ENCODE measurements at places on chromosomes 11 and 22.

DNA sequence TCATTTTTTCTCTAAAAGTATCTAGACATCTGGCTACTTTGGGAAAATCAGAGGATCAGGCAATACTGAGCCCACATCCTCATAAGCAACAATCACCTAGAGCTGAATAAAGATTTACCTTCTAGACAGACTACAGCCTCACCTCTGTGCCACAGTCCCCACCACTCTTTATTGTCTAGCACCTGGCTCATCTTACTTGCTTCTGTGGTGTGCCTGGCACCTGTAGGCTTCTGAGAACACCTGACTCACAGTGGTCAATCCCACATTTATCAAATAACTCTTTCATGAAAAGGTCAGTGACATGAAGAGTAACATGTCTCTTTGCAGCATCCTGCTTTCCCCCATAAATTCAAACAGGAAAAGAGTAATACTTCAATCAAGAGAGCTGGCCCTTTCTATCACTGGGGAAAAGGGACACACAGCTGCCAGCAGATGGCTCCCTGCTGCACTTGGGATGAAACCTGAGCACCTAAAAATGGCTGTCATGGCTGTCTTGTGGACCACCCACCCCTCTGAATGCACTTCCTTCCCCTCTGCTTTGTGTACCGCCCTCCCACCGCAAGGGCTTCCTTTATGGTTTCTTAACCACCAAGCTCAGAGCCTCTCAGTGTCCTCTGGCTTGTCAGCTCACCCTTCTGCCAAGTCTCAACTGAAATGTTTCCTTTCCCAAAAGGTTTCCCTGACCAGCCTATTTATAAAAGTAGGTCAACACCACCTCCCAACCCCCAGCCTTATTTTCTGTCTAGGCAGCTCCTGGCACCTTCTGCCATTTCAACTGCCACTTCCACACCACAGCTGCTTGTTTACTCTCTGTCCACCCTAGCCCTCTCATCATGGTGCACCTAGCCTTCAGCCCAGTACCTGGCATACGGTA, 9.3 kb downstream of the TFIP11 start:
- DNase-seq = no peak

DNA sequence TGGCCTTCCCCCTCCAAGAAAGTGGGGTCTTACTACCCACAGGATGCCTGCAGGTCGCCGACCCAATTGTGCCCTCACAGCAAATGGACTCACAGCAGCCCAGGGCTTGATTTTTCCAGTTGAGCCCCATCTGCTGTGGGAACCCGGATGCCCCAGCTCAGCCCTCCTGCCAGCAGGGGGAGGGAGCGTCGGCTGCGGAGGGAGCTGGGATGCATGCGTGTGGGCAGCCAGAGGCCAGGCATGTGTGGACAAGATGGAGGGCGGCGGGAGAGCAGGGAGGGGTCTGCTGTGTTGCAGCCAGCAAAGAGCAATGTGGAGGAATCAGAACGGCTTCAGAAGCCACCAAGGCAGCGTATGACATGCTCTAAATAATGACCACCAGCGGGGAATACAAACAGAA, 41.0 kb upstream of the EIF3D start:
- DNase-seq = no peak

DNA sequence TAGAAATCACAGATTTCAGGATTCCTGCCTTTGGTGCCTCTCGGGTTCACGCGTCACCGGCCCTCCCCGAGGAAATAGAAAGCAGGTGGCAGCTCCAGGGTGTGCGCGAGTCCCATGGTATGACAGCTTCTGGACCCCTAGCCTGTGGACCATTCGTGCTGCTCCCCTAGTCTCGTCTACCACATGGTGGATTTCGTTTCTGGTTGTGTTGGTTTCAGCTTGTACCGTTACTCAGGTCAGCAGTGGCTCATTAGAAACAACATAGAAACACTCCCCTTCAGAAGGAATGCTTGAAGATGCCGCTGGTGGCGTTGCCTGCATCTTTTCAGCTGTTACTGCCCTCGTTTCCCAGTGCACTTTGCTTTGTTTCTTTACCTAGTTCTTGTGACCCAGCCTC, 700 bp downstream of the TTC17 start:
- DNase-seq = no peak

DNA sequence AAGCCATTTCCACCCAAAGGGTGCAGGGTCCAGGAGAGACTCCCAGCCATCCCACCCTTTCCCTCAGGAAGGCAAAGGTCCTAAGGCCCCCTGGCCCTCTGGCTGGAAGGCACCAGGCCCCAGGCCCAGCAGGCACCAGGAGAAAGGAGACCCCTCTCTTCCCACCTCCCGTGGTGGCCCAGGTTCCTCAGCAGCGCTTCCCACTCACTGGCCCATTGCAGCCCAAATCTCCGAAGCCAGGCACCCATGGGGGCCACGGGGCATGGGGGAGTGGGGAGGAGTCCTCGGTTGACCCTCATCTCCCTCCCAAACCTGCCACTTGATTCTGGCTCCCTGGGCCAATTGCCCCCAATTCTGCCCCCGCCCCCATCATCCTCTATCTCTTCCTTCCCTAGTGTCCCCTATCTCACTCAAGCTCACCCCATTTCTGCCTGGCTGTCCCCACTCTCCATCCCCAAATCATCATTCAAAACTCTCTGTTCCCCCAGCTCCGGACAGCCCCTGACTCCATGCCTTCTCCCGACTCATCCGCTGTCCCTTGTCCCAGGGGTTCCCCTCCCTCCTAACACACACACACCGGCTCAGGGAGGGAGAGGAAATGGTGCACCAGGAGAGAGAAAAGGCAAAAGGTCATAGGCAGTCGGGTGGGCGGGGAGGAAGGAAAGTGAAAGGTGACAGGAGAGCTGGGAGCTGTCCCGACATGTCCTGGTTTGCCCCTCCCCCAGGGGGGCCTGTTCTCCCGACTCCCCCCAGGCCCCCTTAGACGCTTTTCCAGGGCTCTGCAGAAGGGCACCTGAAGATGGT, 1.2 kb downstream of the LIF start:
- no peak for DNase-seq

DNA sequence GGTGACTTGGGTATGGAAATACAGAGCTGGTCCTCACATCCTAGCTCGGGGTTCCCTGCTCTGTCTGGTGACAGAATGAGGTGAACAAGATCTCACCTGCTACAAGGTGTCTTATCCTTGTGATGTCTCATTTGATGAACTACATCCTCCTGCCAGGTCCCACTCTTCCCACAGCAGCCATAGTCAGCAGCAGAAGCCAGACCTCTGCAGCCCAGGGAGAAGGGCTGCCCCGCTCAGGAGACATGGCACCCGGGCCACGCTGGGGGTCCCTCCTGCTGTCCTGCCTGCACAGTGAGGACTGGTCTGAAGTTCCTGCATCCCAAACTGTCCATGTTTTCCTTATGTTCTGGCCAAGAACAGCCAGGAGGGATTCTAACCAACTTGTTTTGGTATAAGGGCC, 414.1 kb downstream of the CTTN start:
- no peak for DNase-seq

DNA sequence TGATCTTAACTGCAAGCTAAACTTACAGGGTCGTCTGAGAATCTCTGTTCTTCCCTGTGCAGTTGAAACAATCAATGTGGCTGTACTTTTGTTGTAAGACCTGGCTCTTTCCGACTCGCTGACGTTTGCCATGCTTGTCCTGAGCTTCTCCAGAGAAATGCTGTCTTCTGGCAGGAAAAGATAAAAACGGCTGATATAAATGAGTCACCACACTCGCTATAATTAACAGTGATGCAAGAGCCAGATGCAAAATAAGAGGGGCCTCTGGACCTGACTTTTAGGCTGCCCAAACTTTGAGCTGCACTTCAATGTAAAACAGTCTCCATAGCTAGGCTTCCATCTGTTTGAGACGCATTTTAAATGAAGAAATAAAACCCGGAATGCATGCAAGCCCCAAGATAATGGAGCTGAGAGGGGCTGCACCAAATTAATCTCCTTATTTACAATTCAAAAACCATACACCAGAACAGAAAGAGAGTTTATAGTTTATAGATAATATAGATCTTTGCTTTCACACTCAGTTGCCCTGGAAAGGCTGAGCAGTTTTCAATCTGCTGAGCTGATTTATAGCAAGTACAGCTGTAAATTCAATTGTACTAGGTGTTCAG, 48.5 kb downstream of the WT1 start:
- peak; percentile 48 for DNase-seq

DNA sequence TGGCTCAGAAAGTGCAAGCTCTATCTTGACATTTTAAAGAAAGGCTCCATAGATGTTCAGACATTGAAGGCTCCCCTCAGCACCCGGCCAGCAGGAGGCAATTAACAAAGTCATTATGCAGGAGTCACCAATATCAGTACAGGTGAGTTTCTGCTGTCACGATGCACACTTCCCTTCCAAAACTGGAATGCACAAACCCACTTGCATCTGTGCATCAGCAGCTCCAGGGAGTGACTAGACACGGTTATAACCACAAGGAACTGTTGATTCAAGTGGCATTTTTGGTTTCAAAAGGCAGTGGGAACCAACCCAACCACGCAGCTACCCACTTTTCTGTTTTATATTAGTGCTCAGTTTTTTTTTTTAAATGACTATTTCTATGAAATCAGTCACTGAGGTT, 293.9 kb upstream of the NARS2 start:
- DNase-seq = no peak

DNA sequence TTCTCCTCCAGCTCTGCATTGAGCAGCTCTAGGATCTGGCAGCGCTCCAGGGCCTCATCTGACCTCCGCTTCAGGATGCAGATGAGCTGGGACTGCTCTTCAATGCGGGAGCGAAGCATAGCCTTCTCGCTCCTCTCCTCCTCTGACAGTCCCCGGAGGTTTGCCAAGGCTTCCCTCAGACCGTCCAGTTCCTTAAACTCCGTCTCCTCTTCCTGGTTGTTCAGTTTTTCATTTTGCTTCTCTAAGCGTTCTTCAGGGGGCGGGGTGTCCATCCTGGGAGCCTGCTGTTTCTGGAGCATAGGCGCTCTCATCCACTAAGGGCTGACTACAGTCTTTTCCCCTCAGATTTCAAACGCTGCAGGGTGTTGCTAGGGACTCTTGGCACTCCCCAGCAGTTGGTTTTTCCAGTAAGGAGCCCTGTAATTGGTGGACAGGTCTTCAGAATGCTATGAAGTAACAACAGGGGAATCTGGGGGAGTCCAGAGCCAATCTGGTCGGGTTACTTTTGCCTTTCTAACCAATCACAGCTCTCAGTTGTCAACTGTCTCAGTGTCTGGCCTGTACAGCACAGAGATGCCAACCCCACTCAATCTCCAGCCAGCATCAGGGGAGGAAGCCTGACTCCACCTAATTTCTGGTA, at the start of gene CCDC89:
TSS of gene CCDC89 (minus strand) at position 376 of the 640 bp plus-strand sequence. CDS start at position 311, 65 bp downstream.
- DNase-seq = peak; percentile 92

DNA sequence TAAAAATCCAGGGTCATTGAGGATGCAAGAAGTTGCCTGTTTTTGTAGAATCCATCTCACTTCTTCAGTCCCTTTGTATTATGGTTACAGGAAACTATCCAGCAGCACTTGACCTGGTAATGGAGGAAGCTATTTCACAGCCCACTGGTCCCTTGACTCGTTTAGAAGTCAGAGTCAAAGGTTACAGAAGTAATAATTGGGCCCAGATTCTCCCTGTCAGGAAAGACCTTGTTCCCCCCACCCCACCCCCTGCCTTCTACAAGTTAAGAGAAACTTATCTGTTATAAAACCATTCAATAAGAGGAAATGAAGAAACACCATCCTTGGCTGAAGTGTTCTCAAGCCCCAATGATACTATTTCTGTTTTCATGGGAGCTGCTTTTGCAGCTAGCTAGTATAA, 65.8 kb downstream of the CSTPP1 start:
- no peak for DNase-seq

DNA sequence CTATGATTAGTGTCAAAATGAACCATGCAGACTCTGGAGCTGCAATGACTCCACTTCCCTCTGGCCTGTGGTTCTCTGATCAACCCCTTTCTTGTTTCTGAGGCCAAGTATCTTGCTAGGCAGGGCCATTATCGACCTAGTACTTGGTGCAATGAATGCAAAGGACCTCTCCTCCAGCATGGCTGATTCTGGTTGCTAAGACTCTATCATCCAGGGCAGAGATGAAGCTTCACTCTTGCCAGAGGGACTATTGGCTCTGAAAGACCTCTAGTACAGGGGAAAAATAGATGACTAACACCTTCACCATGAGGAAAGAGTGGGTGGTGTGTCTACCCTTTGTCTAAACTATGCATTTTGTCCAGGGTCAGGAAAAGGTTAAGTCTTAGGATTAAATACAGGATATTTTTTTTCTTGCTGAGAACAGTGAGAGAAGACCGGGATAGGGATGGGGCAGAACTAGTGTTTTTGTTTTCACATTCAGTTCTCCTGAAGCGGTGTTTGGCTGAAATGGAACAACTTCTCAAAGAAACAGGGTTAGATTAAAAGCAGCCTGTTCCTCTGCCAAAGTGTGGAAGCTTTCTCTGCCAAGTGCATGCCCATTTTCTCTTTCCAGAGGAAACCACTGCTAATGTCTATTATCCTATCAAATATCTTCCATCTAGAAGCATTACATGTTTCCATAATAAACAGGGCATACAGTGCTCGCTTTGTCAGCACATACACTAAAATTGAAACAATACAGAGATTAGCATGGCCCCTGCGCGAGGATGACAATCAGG, 5.0 kb upstream of the MTFP1 start:
- no peak for DNase-seq

- DNase-seq = no peak
Observed at GRCh38 chr11:16800382-16800781, 61.9 kb downstream of the C11orf58 start.

GRCh38 chr11:121070951-121071845, 29.8 kb upstream of the TECTA start:
- DNase-seq = no peak

GRCh38 chr11:31763296-31763695, 47.8 kb downstream of the PAX6 start:
- DNase-seq = no peak

DNA sequence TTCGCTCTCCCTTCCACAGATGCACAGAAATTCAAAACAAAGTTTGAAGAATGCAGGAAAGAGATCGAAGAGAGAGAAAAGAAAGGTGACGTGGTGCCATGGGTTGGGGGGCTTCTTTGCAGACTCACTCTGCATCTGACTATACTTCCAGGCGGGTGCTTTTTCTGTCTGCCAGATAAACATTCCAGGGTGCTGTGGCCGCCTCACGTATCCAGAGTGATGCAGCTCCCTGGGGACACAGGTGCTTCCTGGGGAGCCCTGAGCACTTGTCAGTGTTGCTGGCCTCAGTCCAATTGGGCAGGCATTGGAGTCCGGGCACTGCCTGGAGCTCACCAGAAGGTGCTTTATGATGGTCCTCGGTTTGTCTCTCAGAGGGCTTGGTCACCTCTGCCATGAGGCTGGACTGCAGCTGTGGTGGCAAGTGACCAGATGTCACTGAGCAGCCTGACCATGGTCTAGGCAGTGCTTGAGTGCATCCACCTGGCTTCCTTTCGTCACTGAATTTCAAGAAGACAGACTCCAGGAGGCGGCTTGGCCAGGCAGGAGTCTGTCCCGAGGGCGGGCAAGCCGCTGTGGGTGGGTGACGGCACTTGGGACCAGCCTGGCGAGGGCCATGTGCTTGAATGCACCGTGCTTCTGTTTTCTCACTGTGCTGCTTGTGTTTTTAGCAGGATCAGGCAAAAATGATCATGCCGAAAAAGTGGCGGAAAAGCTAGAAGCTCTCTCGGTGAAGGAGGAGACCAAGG, 5.1 kb upstream of the ZDHHC8 start:
- DNase-seq = no peak

- DNase-seq = no peak
Observed at GRCh38 chr11:27395556-27396258, 32.7 kb upstream of the CCDC34 start.

- peak; percentile 69 for DNase-seq
Observed at GRCh38 chr11:12278766-12279671, 98.4 kb upstream of the PARVA start.

Data from lower leg skin (tissue), 4 donors.